ENCODE measurements at places on chromosomes 4 and X.

- peak; percentile 1 for DNase-seq
Observed at GRCh38 chr4:37978248-37978924, 18.2 kb downstream of the PTTG2 start.

DNA sequence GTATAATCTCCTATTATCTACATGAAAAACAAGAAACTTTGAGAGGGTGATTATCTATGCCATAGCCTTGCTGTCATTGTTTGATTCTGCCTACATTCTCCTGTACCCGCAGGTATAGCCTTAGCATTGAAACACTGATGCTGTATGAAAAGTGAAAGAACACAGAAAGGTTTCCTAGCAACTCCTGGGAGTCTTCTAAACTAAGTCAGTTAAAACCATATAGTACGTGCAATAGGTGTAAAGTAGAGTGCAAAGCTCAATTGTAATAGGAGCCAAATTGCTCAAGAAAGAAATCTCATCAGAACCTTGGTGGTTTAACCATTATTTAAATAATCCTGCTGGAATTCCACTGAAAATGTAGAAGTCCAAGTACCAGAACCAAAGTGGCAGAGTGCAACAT lies 489.7 kb downstream of the PCDH10 start:
- DNase-seq = no peak

DNA sequence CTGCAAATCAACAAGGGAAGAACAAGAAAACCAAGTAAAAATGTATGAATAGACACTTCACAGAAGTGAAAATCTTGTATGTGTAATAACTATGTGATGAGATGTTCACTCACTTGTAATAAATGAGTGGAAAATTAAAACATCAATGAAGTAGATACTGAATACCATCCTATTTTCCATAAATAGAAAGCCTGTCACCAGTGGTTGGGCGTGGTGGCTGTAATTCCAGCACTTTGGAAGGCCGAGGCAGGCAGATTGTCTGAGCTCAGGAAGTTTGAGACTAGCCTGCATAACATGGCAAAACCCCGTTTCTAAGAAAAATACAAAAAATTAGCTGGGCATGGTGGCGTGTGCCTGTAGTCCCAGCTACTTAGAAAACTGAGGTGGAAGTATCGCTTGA lies 53.5 kb upstream of the SOD3 start:
- no peak for DNase-seq

GRCh38 chrX:10109695-10110094 lies 47.1 kb upstream of the CLCN4 start:
- no peak for DNase-seq

- DNase-seq = no peak
Observed at GRCh38 chr4:173821876-173822275, 291.8 kb upstream of the HAND2 start.

Measured in activated T-helper 1 cell treated with anti-CD3 and anti-CD28 coated beads, Interleukin-2, amount 50 U/mL, for 16 hours (primary cell).